ENCODE measurements at places on chromosomes 2 and 18. TPM values are rescaled to one million over a fixed set of nuclear protein-coding genes. Genes with fewer than 3 reads are reported as not detected.

GRCh38 chr18:8188184-8188583 lies 421.1 kb upstream of the RAB12 start:
- DNase-seq = no peak

DNA sequence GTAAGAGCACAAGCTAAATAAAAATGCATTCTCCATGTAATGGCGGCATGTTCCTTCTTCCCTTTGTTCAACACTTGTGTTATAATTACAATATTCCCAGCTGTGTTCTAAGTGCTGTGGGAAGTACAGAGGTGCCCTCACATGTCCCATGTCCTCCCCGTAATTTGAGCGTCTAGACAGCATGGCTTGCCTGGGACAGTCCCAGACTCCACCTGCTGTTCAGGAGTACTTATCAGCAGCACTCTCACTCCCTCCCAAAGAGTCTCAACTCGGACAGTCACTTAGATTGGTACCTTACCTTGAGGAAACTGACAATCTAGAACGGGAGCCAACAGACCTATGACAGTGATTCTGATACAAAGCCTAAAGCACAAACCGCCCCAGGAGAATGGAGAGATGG lies 370.5 kb downstream of the EIPR1 start:
- no peak for DNase-seq

- no peak for DNase-seq
Measured at GRCh38 chr2:138381373-138381772, 120.2 kb upstream of the SPOPL start.

DNA sequence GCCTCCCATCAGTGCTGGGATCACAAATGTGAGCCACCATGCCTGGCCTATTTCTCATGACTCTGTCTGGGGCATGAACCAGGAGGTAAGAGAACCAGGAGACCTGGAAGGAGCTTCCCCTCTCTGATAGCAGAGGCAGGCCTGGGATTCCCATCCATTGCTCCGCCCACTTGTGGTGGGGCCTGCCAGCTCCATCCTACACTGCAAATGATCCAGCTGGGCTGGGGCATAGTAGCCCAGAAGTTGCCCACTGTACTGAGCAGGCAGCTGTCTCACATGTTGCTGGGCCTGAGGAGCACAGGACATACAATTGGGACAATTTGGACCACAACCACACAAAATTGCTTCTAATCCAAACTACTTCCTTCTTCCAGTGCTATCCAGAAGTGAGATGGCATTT lies 91.0 kb downstream of the MARCHF4 start:
- no peak for DNase-seq

DNA sequence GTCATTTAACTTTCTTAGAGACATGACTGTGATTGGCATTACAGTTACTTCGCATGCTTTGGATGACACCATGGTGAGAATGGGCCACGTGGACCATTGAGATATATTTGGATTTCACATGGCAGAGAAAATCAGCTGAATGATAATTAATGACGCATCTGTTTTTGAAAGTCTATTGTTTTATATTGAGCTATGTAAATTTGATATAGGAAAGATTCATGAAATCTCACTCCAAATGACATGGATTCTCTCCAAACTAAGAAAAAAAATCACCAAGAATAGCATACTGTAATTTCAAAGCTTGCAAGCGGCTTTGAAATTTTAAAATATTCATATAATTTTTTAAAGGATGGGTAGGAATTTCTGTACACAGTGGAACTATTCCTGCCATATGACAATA lies 163.7 kb downstream of the SH3BP4 start:
- no peak for DNase-seq

DNA sequence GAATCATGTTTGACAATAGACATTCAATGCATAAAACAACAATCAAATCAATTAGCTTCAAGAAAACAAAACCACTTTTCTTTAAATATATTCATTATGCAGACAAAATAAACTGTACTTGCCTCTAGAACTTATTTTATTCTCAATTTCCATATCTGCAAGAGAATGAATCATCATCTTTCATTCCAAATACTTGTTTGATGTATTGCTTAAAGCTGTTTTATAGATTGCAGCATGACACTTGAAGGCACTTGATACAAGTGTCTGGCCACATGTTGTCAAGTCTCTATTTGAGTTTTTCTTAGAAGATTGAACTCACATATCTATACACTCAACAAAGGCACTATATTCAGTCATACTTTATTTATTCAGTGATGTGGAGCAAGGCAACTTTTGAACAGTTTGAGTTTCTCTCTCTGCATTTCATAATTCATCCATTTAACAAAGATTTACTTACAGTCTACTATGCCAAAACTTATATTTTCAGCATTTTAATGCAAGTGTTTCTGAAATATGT lies 38.7 kb upstream of the DDX18 start:
- no peak for DNase-seq

GRCh38 chr2:174919947-174920595 lies 85.1 kb downstream of the CHN1 start:
- DNase-seq = no peak

GRCh38 chr2:49306925-49307324 lies 152.6 kb upstream of the FSHR start:
- no peak for DNase-seq

DNA sequence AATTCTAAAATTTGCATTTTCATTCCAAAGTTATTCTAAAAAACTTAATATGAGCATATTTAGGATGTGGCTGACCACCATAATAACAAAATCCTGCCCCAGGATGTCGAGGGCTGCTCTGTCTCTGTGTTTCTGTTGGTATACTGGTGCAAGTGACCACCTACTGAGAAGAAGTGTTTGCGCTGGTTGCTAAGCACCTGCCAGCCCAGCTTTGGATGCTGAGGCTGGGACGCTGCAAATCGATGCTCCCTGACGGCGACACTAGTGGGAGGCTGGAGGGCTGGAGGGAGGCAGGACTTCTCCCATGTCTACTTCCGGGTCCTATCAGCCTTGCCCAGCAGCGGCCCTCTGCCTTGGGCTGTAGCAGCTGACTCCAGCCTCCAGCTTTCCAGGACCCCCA lies 45.0 kb downstream of the LAMA1 start:
- DNase-seq = no peak

DNA sequence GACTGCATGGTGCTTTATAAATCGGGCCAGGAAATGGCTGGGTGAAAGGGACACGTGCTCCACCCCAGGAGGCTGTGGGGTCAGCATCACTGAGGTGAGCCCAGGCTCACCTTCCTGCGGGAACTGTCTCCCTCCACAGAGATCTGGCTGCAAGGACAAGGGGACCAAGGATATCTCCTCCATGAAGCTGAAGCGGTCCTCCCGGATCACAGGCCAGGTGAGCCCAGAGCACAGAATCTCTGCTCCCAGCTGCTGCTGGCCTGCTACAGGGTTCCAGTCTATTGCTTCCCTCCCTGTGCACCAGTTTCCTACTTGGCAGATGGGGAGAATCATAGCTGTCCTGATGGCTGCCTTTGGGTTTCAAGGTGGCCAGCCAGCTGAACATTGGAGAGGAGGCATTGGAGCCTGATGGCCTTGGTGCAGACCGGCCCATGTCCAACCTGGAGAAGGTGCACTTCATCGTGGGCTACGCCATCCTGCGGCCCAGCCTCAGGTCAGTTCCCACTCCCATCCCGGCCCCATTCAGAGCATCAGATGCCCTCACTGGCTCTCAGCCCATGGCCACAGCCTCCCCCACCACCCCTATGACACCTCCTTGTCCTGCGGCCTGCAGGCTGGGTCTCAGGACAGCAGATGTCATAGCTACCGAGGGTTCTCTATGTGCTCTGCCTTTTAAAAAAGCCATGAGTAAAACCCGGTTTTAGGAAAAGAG lies 33.7 kb upstream of the GPR17 start:
- no peak for DNase-seq

- no peak for DNase-seq
Measured at GRCh38 chr18:51390702-51391101, 193.2 kb upstream of the MEX3C start.

- no peak for DNase-seq
Measured at GRCh38 chr2:6401301-6401700, 464.4 kb downstream of the CMPK2 start.

- DNase-seq = no peak
Measured at GRCh38 chr18:5476961-5477800, 66.6 kb downstream of the EPB41L3 start.

- DNase-seq = no peak
Measured at GRCh38 chr2:19664646-19665045, 237.1 kb downstream of the TTC32 start.

GRCh38 chr2:64017811-64018700 lies 1.2 kb downstream of the VPS54 start:
- DNase-seq = no peak

DNA sequence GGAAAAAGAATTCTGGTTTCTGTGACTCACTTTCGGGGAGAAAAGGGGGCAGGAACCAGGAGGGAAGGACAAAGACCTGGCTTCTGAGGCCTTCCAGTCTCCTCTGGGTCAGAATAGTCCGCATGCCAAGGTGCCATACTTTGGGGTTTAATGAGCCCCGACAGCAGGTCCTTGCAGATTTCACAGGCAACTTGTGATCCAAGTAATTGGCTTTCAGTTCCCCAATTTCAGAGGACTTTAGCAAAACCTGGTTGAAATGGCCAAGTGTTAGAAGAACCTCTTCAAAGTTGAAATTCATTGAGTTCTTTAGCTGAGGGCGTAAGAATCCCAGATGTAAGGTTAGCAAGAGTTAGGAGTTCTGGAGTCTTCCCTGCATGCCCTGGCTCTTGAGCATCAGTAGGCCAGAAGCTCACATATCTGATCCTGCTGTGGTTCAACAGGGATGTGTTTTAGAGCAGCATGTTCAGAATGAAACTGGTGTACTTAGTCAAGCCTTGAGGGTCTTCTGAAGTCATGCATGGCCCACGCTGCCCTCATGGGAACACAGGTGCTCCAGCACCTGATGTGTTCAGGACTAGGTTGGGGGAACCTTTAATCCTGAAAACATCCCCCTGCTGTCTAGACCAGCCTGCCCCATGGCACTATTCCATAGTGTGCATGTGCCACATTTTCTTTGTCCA lies 143.0 kb downstream of the NUP35 start:
- DNase-seq = no peak

DNA sequence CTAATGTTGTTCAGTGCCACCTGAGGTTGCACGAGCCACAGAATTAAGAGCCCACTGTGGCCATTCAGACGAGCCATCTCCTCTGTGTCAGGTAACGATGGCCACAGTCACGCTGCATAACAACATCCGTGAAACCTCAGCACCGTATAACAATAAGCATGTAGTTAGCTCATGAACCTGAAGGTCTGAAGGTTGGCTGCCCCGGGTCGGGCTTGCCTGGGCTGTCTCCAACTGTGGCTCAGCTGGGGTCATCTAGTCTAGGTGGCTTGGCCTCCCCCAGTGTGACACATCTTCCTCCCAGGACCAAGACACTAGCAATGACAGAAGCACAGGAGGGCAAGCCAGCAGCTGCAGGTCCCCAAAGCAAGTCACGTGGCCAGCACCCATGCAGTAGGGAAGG lies 258.0 kb downstream of the GLI2 start:
- DNase-seq = no peak

GRCh38 chr2:22355816-22356433 lies 1029.1 kb upstream of the KLHL29 start:
- no peak for DNase-seq

GRCh38 chr2:232927793-232928550 lies 57.9 kb downstream of the SNORC start:
- no peak for DNase-seq

- no peak for DNase-seq
Measured at GRCh38 chr18:26869640-26870039, 4.1 kb upstream of the AQP4 start.

DNA sequence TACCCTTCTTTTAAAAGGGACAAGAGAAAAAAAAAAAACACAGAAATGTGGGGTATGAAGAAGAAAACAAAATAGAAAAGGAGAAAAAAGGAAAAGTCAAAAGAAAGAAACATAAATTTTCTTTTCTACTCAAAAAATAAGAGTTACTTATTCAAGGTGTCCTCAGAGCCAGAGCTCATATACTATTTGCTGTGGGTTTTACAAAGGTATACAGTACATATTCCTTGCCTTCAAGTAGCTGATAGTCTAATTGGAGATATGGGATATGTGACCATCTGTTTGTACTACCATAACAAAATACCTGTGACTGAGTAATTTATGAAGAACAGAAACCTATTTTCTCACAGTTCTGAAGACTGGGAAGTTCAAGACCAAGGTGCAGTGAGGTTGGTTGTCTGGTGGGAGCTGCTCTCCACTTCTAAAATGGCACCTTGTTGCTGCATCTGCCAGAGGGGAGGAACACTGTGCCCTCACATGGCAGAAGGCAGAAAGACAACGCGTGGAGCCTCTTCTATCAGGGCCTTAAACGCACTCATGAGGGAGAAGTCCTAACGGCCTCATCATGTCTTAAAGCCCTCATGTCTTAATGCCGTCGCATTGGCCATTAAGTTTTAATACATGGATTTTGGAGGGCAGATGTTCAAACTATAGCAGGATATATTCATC lies 33.9 kb downstream of the NBAS start:
- DNase-seq = no peak

DNA sequence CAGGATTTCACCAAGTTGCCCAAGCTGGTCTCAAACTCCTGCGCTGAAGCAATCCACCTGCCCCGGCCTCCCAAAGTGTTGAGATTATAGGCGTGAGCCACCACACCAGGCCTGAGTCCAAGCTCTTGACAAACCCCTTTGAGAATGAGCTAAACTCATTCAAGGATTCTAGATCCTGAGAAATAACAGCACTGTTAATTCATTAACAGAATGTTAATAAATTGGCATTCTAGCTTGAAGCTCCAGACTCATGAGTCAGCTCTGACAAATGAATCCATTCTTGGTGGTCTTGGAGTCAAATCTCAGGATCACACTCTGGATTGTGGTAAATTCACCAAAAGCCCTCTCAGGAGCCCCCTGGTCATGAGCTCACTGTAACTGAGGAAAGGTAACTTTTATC lies 1.8 kb downstream of the NARS1 start:
- no peak for DNase-seq

GRCh38 chr2:189014449-189015138 lies 40.4 kb downstream of the COL3A1 start:
- no peak for DNase-seq

DNA sequence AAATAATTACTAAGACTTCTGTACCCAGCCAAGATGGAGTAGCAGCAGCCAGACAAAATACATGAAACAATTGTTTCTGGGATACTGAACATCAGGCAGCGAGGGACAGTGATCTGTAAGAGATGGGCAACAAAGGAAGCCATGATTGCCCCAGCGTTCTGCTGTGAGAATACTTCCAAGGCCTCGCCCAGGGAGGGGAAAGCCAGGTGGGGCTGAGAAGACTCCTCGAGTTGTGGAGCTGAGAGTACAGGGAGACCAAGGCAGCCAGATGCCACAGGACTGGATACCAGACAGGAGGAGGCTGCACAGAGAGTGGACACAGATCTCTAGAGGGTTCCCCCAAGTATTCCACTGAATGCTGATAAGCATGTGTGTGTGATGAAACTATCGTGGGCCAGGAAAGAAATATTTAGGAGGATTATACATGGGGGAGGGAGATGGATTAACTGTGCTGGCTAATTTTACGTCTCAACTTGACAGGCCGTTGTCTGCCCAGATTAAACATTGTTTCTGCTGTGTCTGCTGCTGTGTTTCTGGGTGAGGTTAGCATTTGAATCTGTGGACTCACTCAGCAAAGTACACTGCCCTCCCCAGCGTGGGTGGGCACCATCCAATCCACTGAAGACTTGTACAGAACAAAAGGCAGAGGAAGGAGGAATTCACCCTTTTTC lies 10.2 kb upstream of the LIMS2 start:
- DNase-seq = no peak

The KCNJ3 gene
- total RNA-seq = 2.3 TPM

The MAB21L4 gene
- 0.42 TPM for total RNA-seq

The NMUR1 gene
- total RNA-seq = 0.26 TPM

The DPP4 gene
- 44.1 TPM for total RNA-seq

The ADCYAP1 gene
- 6.3 TPM for total RNA-seq

The COL4A4 gene
- 0.90 TPM for total RNA-seq

The SYT4 gene
- total RNA-seq = 6.2 TPM

The RPRM gene
- 5.6 TPM for total RNA-seq

The OTOS gene
- not detected for total RNA-seq

The PEX13 gene
- 53.6 TPM for total RNA-seq

The EGR4 gene
- total RNA-seq = not detected
